CD4-positive, alpha-beta T cell (primary cell): ENCODE measurements at places on chromosomes 5 and 9.
A peak's percentile ranks its signal among the peaks of the same experiment; 100 is the strongest.

GRCh38 chr9:100066539-100066938, 32.3 kb downstream of the ERP44 start:
- no peak for DNase-seq

DNA sequence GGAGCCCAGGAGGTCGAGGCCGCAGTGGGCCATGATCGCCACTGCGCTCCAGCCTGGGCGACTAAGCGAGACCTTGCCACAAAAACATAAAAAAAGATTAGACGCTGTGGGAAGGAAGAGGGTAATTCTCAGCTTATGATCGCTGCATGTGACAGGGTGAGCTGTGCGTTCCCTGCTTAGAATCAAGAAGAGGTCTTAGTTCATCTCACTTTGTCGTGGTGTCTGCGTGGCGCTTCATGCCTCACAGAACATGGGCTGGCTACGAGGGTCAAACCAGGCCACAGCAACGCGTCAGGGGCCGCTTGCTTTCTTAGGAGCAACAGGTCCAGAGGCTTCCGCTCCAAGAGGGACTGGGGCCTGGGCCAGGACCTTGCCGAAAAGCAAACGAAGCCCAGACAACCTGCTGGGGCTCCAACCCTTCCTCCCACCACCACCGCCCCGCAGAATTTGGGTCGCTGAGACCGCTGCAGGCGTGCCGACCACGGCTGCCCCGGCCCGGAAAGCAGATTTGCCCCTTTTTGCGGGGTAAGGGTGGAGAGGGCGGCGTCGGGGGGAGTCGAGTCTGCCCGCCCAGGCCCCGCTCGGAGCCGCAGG, 10.0 kb upstream of the GRIN1 start:
- DNase-seq: no peak

GRCh38 chr9:84862810-84863287, 193.3 kb downstream of the NTRK2 start:
- no peak for DNase-seq

DNA sequence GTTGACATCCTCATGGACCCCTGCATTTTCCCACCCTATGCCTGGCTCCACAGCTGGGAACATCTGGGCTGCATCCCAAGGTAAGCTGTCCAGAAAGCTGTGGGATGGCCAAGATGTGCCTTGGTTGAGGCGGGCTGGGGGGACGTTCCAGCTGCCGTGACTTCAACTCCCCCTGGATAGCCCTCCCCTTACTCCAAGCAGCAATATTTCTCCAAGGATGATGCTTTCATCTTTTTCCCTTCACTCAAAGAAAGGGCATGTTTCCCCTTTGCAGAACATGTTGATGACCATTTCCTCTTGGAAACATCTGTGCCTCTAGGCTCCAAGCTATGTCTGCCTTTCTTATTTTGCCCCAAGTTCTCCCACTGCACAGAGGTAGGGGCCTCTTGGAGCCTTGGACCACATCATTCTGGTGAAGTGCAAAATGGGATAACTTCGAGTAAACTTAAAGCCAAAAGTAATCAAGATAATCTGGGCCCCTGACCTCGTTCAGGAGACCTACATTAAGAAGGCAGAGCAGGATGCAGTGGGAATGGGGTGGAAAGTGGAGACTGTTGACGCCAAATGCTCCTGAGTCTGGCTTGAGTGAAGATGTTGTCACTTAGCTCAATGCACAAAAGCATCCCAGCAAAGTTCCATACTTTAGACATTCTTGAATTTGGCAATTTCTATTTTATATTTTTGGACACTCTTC, 175.2 kb downstream of the GAS1 start:
- no peak for DNase-seq

- DNase-seq: no peak
Measured at GRCh38 chr5:75438722-75439121, 72.7 kb downstream of the CERT1 start.

GRCh38 chr5:59036274-59036961, 453.5 kb downstream of the RAB3C start:
- DNase-seq: peak; percentile 44

GRCh38 chr5:6567835-6568234, 65.0 kb downstream of the NSUN2 start:
- DNase-seq: no peak

DNA sequence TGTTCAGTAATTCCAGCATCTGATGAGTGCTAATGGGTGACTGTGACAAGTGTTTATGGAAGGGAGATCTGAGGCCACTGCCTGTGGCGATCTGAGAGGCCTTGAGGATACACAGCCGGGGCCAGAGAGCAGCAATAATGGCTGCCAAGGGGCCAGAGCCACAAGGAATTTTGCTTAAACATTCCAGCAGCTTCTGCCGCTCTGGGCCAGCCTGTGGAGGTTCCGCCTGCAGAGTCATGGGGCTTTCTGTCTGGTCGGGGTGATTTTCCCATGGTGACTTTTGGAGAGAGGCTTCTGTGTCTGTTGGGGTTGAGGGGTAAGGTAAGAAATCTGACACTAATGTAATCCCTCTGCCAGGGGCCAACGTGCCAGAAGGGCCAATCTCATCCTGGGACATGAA, 353.5 kb downstream of the ADAMTS6 start:
- DNase-seq: no peak

- DNase-seq: no peak
Measured at GRCh38 chr5:169445191-169445590, 138.4 kb upstream of the SPDL1 start.

- DNase-seq: no peak
Measured at GRCh38 chr9:78598120-78598519, 301.2 kb downstream of the PSAT1 start.

DNA sequence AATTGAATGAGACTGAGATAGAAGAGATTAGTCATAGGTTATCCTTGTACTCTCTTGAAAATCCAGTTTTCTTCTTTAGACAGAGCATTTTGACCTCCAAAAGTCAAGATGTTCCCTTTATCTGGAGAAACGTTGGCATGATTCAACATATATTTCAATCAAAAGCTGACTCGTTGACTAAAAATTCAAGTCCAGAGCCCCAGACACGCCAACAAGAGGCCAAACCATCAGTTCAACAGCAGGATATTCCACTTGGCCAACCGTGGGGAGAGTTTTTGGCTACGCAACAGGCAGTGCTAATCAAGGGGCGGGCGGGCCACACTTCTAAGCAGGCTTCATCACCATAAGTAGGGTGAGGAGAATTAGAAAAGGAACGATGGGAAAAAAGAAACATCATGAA, 119.1 kb downstream of the SLIT3 start:
- DNase-seq: no peak

- DNase-seq: no peak
Measured at GRCh38 chr5:78922879-78923621, 62.1 kb downstream of the ARSB start.

GRCh38 chr5:119439140-119439631, 13.1 kb upstream of the HSD17B4 start:
- DNase-seq: peak; percentile 11

- DNase-seq: no peak
Measured at GRCh38 chr5:13143214-13143613, 801.3 kb downstream of the DNAH5 start.

DNA sequence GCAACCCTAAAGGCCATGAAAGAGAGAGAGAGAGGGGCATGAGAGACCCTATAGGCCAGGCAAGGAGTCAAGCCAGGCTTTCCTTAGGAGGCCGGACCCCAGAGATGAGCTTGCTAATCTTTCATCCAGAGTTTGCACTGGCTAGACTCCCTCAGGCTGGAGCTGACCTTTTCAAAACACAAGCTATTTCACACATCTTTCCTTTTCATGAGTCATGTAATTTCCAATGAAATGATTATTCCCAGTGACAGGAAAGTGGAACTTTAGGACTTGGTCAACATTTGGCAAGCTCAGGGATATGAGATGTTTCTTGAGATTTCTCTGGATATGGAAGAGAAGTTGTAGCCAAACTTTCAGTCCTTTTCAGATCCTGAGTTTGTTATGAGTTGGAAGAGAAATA, 117.7 kb downstream of the TARS1 start:
- DNase-seq: no peak

GRCh38 chr9:105098370-105098769, 146.1 kb upstream of the SLC44A1 start:
- DNase-seq: no peak

- peak; percentile 87 for DNase-seq
Measured at GRCh38 chr5:140351609-140352334, 5.4 kb upstream of the HBEGF start.

- DNase-seq: peak; percentile 38
Measured at GRCh38 chr9:105414947-105415661, 32.7 kb upstream of the FSD1L start.

DNA sequence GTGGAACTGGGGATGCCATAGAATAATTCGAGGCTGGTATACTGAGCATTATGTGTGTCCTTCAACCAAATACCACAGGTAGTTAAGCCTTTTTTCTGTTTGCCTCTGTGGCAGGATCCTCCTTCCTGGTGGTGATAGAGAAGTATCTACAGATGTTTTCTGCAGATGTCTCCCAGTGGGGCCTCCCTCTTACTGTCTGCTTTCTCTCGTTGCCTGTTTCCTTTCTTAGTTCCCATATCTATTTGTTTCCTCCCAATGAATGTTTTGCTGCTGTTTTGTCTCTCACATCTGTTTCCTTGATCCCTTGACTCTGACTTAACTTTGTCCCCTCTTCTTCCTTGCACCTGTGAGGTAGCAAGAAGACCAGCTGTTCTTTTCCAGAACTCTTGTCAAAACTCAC, 130.9 kb upstream of the NUDT12 start:
- DNase-seq: no peak

DNA sequence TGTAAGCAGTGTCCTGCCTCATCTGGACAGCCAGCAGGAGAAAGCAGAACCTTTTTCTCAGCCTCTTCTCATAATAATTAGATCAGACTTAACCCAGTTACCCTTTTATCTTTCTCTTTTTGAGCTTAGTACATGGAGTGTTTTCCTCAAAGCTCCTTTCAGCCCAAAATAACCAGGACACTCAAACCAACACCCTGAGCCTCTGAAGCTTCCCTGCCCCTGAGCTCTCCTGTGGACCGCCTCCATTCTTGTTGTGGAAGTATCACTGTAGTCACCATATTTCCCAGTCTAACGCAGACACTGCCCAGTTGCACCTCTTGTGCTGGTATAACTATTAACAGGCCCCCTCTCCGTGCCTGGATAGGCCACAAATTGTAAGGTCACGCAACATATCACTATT, 53.8 kb upstream of the ZNF622 start:
- no peak for DNase-seq

- no peak for DNase-seq
Measured at GRCh38 chr9:135085830-135086546, 1.5 kb upstream of the OLFM1 start.

DNA sequence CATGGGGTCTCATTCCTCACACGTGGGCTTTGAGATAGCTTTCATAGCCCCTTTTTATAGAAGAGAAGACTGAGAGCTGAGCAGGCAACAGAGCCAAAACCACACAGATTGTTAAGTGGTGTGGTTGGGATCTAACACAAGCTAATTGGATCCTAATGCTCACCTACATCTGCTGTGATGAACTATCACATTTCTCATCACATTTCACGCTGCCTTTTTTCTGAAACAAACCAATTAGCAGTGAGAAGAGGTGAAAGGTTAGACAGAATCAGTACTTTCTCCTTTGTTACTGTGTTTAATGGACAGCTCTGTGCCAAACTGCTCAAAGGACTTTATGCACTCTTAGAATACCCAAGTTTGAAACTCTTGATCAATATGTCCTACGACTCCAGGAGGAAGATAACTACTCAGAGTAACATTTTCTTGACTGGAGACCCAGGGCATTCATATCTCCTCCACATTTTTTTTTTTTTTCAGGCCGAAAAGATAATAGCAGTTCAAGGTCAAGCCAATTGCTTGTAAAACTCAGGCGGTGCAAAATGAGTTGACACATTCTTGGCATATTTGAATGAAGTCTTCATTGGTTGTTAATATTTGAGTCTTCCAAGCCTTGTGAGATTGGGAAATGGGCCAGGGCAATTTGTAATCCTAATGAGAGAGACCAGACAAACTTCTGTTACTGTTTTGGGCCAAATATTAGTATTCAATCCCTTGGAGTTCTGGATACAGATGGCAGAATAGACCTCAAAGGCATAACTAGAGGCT, 138.4 kb downstream of the KCTD16 start:
- DNase-seq: no peak

GRCh38 chr9:127418037-127418471, 6.1 kb upstream of the ZNF79 start:
- DNase-seq: peak; percentile 72

- DNase-seq: no peak
Measured at GRCh38 chr5:129170050-129170449, 75.5 kb downstream of the ISOC1 start.

DNA sequence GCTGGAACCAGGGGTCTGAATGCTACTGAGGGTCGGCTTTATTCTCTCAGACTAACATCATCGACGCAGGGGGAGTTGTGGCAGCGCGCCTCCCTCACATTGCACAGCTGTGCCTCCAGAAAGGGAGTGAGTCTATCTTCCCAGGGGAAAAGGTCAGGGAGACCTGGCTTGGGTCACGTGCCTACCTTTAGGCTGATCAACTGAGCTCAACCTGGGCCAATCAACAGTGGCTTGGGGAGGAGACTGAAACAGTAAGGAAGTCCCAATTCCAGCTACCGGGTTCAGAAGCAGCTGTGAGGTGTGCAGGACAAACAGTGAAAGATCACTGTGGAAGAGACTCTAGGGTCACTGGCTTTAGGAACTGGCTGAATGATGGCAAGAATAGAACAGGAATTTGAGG, 14.3 kb downstream of the SNX30 start:
- DNase-seq: no peak

GRCh38 chr5:126438267-126438666, 15.1 kb downstream of the GRAMD2B start:
- no peak for DNase-seq

GRCh38 chr5:149037817-149038216, 25.0 kb downstream of the SH3TC2 start:
- DNase-seq: no peak

DNA sequence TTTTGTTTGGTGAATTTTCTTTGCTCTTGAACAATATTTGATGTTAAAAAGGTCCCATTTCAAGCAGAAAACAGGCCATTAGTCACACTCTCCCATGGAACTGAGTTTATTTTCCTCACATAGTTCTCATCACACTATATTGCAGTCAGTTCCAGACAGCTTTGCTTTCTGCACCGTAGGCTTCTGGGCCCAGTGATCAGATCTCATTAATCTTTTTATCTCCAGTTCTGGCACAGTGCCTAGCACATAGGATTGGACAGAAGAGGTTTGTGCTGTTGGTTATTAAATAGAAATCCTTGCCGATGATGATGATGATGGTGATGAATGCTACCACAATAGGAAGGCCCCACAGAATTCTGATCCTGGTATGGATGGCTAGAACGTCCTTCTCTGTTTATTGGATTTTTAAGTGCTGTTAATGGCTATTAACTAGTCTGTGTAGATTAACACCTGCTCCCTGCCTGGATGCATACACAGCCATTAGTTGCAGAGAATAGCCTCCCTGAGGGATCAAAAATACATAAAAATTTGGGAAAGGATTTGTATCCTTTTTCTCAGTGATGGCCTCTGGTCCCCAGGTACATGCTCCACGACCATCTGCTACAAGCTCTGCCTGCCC, 52.0 kb upstream of the NTRK2 start:
- DNase-seq: no peak
